ENCODE measurements at places on chromosomes 4 and X.

DNA sequence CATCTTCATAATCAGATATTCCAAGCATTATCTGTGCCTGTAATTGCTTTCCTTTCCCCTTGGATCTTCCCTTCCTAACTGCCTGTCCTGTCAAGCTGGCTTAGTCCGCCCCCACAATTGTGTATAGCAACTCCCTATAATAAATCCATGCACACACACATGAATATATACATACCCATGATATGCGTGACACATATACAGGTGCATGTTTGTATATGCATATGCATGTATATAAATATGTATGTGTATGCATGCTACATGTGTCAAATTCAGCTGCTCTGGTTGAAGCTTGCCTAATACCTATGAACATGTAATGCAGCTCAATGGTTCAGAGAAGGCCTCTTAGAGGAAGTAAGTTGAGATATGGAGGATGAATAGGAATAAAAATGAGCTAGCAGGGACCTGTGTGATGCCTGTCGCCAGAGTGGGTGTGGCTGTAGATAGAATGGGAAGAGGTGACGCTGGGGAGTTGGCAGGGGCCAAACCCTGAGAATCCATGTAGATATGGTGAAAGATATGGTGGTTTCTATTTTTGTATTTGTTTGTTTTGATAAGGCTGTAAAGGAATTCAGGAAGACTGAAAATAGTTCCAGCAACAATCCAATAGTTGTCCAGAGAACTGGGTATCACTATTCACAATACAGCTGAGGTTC is 595.0 kb upstream of the BOD1L1 start:
- DNase-seq, result no peak

- peak; percentile 0 for DNase-seq
Observed at GRCh38 chrX:152601848-152602616, 35.7 kb upstream of the GABRQ start.

- DNase-seq, result no peak
Observed at GRCh38 chr4:99625369-99625768, 32.3 kb downstream of the C4orf54 start.

DNA sequence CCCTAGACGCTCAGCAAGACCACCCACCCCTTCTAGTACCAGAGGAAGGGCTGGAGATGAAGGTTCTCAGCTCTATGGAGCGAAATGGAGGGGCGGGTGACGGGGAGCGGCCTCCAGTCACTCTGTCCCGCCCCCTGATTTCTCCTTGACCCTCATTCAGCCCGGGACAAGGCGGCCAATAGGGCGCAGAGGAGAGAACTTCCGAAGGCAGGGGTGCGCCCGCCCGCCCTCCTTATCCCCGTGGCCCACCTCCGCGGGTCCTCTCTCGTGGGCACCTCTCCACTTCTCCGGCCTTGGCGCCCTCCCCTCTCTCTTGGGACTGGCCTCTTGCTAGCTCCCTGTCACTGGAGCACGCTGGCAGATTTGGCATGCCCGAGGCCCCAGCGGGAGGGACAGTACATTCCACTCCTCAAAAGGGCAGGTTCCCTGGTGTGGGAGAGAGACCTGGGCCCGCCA is 1.1 kb upstream of the SEPTIN6 start:
- no peak for DNase-seq

DNA sequence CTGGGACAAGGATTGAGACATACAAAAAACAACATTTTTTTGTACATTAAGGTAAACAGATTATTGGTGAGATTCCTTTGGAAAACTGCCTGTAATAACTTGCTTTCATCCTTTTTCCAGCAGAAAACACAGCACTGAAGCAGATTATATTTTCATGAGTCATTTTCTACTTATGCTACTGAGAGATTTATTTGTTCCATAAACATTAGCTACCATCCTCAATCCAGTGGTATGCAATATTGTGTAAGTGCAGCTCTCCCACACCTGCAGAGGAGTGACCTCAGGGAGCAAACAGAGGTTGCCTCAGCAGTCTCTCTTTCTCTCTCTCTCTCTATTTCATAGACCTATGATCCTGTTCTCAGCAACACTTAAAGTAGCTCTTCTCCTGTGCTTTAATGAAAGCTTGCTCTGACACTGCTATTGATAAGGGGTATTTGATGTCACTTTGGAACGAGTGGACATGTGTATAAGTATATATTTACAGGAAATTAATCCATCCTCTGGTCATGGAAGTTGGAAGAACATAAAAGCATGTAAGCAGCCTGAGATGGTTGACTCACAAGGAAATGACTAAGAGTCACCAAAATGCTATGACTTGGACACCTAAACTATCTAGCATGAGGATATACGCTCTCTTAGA is 163.7 kb upstream of the SPANXC start:
- DNase-seq, result no peak

DNA sequence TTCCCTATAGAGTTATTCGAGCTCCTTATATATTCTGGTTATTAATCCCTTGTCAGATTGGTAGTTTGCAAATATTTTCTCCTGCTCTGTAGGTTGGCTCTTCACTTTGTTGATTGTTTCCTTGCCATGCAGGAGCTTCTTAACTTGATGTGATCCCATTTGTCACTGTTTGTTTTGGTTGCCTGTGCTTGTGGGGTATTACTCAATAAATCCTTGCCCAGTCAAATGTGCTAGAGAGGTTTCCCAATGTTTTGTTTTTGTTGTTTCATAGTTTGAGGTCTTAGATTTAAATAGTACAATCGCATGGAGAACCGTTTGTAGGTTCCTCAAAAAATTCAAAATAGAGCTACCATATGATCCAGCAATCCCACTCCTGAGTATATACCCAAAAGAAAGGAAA is 2.3 kb upstream of the SYTL5 start:
- no peak for DNase-seq

- no peak for DNase-seq
Observed at GRCh38 chr4:13196721-13197120, 287.4 kb downstream of the RAB28 start.

GRCh38 chr4:137905930-137906329 is 336.2 kb downstream of the SLC7A11 start:
- DNase-seq, result no peak

GRCh38 chr4:130574215-130574614 is 1478.3 kb downstream of the C4orf33 start:
- no peak for DNase-seq

DNA sequence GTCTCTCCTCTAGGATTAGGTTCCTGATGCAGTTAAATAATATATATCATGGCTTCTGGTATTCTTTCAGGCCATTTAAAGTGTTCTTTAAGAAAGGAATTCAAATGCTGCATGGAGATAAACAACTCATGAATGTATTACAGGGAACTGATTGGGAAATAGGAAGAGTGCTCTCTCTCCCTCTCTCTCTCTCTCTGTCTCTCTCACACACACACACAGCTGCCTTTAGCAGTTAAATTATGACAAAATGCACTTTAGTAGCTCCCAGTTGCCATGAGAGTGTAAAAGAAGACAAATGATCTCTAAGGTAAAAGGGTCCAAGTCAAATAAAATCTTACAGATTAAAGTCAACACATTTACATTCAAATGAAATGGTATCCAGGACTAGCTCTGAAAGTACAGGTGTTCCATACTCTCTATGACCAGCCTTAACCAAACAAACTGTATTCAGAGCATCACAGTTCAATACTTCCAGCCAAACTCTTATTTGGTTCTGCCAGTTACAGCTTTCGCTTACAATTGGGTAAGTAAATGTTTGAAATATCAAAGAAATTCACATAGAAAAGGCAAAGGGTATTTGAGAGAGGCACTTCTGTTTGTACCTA is 94.7 kb upstream of the CXXC4 start:
- DNase-seq, result no peak

DNA sequence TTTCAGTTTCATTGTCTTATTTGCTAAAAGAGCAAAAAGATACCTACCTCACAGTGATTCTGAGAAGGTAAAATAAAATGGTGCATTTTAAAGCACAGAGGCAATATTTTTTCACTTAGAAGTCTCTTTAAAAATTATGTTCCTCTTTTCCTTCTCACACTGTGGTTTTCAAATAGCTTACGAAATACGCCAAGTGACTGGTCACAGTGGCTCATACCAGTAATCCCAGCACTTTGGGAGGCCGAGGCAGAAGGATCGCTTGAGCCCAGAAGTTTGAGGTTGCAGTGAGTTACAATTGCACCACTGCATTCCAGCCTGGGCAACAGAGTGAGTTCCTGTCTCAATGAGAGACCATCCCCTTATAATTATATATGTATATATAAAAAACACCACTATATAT is 372.6 kb downstream of the FBXO8 start:
- DNase-seq, result no peak

- no peak for DNase-seq
Observed at GRCh38 chr4:13912966-13913365, 285.4 kb upstream of the BOD1L1 start.

DNA sequence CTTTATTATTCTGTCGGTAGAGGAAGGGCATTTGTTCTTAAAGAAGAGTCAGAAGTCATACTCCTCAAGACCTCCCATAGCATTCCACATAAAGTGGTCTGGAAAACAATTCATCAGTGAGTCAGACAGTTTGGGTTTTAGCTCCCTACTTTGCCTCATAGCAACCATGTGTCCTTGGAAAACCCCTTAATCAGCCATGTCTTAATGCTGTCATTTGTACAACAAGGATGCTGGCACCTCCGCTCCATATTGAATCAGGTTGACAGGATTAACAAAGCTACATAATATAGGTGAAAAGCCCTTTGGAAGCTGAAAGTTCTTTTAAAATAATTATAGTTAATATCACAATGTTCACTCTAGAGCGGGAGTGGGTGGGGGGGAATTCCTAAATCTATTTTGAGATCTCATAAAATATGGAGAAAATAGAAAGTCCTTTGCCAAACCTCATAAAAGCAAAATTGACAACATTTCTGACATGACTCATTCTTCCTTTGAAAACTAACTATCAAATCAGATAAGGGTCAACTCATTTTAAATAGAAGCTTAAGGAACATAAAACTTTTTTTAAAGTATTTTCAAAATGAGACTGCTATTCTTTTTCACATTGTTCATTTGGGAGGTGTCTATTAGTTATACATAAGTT is 37.3 kb upstream of the GUCY1A1 start:
- no peak for DNase-seq

GRCh38 chr4:78971326-78971725 is 32.1 kb upstream of the PAQR3 start:
- no peak for DNase-seq

GRCh38 chrX:9676738-9677097 is 88.9 kb downstream of the GPR143 start:
- no peak for DNase-seq
